Activated naive CD4-positive, alpha-beta T cell treated with anti-CD3 and anti-CD28 coated beads, Interleukin-2, amount 50 U/mL, for 16 hours (primary cell): ENCODE measurements at places on chromosomes 7 and 10.

DNA sequence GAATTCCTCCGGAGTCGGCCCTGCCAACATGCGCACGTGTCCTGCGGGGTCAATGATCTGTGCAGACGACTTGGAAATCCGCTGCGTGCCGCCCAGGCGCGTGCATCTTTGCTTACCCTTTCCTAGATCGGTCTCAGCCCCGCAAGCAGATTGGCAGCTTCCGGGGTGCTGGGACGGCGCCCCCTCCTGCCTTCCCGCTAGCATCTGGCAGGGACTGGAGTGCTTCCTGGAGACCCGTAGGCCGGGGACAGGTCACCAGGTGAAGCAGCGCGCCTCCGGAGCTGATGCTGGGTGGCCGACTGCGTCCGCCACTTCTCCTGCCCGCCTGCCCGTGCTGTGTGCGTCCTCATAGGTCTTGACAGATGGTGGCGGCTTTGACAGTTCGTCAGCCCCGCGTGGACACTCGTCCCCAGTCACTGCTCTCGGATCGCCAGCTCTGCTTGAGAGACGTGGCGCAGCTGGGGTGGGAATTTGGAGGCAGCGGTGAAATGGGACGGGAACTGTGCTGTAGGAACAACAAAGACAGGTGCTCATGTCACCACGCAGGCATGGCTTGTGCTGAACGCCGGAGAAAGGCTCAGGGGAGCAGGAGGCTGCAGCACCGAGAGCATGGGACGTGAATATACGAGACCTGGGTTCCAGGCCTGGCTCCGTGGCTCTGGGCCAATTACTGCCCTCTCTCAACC is 21.9 kb upstream of the KCNK18 start:
- DNase-seq = no peak

DNA sequence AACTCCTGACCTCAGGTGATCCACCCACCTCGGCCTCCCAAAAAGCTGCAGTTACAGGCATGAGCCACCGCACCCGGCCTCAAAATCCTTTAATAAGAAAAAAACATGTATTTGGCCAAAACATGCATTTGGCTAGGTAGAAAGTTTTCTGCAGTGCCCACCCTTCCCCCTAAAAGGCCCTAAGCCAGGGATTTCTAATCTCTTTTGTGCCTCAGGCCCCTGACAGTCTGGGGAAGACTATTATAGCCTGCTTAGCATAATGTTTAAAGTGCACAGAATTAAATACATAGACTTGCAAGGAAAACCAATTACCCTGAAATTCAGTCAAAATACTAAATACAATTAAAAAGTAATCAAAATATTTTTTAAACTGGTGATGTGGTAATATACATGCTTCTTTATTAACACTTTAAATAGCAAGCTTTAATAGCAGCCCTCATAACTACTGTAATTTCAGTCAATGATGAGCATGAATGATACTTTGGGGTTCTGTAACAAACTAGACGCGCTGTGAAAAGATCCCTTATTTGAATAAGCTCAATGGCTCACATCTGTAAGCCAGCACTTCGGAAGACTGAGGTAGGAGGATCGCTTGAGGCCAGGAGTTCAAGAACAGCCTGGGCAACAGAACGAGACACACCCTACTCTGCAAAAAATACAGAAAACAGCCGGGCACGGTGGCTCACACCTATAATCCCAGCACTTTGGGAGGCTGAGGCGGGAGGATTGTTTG is 29.9 kb downstream of the SPDYE6 start:
- no peak for DNase-seq

DNA sequence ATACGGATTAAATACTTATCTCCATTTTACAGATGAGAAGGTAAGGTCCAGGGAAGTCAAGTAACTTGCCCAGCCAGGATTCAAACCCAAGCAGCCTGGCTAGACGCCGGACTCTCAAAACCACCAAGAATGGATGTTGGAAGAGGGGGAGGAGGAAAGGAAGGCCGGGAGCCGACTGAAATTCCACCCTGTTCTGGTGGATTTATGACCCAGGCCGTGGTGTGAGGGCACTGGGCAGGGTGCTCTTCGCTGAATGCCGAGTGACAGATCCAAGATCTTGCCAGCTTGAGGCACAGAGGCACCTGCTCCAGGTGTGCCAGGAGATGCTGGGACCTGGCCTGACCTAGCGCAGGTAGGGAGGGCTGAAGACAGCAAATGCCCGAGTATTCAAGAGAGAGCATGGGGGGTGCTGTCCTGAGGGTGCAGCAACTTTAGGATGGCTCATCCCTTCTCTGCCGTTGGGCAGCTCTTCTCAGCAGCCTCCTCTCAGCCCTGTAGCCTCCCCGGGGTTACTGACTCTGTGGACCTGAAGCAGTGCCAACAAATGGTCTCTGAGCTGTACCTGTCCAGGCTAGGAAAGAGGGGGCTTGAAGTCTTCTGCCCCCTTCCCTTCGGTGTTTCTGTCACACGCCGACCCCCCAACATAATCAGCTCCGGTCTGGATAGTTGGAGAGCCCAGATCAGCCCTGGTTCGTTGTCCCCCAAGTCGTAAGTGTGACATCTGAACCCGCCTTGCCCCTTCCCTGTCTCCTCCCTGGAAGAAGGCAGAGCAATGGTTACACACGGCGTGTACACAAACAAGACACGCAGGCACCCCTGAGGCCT is 713 bp downstream of the LOXL4 start:
- no peak for DNase-seq

DNA sequence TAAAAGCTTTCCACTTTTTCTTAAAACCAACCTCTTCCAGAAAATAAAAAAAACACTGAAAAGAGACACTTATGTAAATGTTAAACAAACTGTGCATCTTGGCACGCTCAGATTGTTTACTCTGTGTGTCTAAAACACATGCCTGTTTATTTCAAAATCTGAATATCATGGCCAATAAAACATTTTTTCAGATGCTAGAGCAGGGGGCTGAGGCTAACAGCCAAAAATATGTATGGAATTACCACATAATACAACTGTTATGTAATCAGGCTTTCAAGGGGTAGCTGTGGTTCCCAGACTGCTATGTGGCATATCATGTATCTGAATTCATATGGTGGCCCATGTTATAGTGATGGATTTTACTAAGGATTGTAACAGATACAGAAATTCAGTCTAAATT is 130.4 kb downstream of the HIBADH start:
- DNase-seq = no peak

DNA sequence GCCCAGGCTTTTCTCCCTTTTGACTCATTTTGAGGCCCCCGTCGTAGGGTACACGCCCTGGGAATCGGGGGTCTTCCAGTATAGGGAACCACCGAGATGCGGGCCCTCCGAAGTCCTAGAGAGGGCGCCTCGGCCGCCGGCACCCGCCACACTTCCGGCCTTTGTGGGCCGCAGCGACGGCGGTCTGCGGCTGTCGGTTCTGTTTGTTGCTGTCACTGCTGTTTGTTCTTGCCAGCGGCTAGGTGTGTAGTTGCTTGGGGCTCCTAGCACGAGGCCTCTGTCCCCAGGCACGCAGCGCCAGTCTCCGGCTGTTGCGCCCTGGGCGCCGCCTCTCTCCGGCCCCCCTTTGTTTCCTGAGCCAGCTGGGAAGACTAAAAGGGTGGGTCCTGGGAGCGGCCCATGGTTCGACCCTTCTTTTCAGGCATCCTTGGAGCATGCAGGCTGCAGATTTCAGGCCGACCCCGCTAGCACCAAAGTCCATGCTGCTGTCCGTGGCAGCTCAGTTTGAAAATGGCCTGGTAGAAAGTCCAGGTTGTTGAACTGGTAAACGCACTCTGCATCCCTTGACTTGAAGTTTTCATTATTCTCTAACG is 17.8 kb upstream of the ZKSCAN1 start:
- peak; percentile 67 for DNase-seq

DNA sequence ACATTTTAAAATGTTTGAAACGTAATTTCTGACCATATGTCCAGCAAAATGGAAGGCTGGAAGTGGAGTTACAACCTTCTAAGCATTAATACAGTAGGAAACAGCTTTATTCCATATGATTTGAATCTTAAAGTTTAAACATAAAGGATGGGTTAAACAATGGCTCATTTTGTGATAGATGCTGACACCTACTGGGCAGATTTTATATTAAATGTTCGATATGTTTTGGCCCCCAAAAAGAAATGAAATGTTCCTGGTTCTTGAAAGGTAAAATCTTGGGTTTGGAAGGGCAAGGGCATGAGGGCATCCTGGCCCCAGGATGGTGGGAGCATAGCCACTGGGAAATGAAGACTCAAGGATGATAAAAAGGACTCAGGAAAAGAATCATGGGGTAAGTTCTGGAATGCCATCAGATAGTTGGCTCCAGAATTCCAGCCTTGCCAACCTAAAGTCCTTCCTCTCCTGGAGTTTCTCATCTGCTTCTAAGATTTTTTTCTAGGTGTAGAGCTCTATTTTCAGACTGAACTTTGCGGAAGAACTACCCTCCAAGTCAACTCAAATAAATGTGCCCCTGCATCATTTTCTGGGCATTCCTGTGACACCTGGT is 34.6 kb upstream of the SLC35G1 start:
- DNase-seq = no peak

GRCh38 chr7:66099232-66099550 is 15.5 kb upstream of the CRCP start:
- no peak for DNase-seq

- peak; percentile 28 for DNase-seq
Measured at GRCh38 chr10:25017154-25017590, 760 bp downstream of the THNSL1 start.

- no peak for DNase-seq
Measured at GRCh38 chr10:5896208-5897052, 6.4 kb downstream of the FBH1 start.

GRCh38 chr10:9781666-9782065 is 1236.0 kb upstream of the CELF2 start:
- no peak for DNase-seq

- DNase-seq = no peak
Measured at GRCh38 chr10:29804025-29804852, 169.5 kb upstream of the SVIL start.

- no peak for DNase-seq
Measured at GRCh38 chr10:32323051-32323450, 23.9 kb downstream of the EPC1 start.

GRCh38 chr7:19677180-19677579 is 31.7 kb downstream of the POLR1F start:
- DNase-seq = no peak
